Stimulated activated CD8-positive, alpha-beta memory T cell treated with anti-CD3 and anti-CD28 coated beads, Interleukin-2, amount 100 ng/mL, for 48 hours (primary cell): ENCODE measurements at places on chromosomes 3 and 15.

GRCh38 chr3:181868576-181869082, 156.9 kb downstream of the SOX2 start:
- no peak for DNase-seq

DNA sequence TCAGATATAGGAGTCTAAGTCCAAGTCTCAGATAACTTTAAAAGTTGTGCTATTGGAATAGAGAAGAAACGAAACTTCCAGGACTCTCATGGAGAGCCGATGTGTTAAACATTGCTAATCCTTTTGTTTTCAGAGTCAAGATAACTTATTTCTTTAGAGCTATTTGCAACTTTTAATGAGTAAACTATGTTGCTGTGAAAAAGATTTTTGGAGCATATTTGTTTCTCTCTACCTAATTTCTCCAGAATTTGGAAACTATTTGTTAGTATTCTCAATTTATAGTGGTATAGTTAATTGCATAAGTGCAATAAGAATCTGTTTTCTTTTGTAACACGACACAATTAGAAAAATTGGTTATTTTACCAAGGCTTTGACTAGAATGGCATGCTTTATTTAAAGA, 588.9 kb downstream of the NTRK3 start:
- DNase-seq: no peak

- no peak for DNase-seq
Observed at GRCh38 chr3:72380193-72380592, 468.1 kb downstream of the SHQ1 start.

- no peak for DNase-seq
Observed at GRCh38 chr3:105877336-105877910, 8.6 kb upstream of the CBLB start.

DNA sequence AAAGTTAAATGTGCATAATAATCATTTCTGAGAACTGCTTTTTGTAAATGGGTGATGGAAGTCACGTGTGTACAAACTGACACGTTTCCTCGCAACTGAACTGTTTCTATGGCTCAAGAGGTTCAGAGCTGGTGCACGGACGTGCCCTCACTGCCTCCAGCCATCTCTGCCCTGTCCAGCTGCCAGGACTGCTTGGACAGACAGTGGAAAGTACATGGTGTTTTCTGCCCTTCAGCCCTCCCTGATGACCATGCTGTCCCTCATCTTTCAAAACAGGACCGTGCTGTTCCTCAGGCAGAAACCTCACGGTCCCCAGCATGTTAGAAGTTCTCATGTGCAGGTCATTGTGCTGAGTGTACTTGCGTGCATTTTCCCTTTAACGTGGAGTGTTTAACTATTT, 38.7 kb downstream of the GJD2 start:
- no peak for DNase-seq

- no peak for DNase-seq
Observed at GRCh38 chr15:49248291-49248690, 78.2 kb downstream of the GALK2 start.

DNA sequence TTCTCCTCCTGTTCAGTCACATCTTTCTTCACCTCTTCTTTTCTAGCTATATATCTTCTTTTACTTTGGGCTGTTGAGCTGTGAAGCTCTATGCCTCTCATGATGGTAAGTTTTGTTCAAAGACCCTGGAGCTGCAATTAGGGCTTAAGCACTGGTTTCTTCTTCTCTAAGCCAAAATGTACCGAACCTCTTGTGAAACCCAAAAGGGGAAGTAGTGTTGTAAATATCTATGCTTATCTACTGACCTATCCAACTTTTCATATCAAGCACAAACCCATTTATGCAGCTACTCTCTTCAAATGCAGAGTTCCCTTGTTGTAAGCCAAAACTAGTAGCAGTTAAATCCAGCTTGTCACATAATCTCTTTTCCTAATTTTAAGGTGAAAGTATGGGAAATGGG, 123.6 kb upstream of the CD96 start:
- DNase-seq: no peak

DNA sequence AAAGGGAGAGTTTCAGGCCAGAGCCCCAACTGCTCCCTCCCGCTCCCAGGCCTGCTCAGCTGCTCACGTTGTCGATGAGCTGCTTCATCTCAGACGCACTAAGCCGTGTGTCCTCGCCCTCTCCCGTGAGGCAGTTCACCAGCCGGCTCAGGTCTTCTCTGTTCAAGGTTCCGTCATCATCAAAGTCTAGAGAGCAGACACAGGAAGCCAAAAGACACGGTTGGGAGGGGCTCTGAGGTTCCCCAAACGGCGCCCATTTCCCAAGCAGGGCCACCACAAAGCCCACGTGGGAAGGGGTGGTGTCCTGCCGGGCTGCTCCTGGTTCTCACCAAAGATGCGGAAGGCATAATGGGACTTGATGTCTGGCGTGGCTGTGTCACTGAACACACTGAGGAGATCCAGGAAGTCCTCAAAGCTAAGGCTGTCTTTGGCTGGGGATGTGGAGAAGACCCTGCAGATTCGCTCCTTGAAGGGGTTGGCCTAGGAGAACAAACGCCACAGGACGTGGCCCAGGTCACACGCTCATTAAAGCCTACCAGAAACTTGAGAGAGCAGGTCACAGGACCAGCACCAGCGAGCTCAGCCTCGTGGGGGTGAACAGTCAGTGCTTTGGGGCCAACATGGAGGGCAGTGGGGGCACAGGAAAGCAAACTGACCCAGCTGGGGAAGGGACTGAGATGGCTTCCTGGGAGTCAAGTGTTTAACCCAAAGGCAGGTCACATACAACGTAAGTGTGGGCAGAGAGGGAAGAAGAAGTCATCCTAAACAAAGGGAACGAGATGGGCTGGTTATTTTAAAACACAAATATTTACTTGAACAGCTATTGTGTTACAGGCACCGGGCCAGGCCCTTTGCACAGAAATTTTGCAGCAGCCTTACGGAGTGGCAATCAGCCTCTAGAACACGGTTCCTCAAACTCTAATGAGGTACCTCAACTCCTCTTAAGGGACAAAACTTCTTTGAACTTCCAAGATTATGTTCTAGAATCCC, 2.4 kb downstream of the CIB1 start:
- peak; percentile 50 for DNase-seq

- DNase-seq: no peak
Observed at GRCh38 chr15:62824111-62825015, 218.2 kb upstream of the TPM1 start.

DNA sequence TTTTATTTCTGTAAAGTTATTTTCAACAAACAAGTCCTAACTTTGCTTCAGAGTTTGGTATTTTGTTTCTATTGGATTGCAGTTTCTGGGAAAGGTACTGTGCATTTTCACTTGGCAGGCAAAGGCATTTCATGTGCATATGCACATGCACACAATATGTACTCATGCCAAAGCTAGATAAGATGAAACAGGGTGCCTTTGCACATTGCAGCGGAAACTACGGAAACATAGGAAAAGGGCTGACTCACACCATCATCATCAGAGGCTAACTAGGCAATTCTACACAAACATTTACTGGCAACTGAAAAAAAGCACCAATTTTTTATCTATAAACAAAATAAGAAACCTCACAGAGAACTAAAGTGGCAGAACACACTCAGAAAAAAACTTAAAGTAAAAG, 550.6 kb upstream of the NECTIN3 start:
- DNase-seq: no peak

DNA sequence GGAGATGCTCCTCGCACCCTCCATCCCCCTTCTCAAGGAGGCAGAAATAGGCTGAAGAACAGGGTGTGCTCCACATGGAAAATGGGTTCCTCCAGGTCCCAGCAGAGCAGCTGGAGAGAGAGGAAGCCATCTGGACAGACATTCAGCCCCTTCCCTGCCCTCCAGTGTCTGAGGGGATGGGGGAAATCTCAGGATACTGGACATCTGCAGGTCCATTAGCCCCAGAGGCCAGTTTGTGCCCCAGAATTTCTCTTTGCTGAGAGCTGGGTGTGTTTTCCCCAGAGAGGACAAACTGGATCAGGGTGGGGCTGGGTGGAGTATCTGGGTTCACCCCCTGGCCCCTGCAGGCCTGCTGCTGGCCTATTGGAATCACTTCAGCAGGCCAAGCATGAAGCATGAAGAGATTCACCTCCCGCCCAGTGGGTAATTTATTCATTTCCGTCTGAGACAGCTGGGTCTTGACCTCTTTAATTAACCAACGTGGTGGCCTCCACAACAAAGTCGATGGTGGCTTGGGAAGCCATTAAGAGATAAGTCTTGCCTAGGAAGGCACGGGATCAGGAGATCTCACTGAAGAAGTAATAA, 4.6 kb downstream of the FAM3D start:
- DNase-seq: no peak

DNA sequence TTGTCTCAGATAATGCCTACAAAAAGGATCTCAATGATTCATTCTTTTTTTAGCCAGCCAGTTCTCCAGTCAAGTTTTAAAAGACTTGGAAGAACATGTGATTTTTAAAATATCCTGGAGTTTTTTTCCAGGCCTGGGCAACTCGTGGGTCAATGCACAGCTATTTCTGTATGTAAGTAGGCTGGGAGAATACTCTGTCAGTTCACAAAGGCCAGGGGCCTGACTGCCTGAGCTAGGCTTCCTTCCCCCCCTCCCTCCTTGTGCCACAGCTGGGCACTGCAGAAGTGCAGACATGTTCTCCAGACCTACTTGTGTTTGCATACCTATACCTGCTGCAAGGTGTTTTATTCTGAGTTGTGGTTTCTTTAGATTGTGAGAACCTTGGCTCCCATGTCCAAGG, 43.7 kb downstream of the CTDSPL start:
- DNase-seq: no peak

DNA sequence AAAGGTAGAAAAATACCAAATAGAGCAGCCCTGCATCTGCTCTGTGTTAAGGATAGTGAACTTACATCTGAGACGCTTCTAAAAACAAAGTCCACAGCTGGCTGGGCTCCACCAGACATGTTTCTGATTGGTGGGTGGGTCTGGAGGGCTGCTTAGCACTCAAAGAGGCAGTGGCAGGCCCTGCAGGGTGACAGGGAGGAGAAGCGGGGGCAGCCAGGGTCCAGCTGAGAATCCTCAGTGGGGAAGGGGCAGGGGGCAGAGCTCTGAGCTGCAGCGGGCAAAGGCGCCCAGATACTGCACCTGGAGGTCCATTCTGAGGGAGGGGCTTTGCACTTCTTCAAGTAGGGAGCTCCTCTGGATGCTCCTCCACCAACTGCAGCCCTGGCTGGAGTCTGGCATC, 28.1 kb downstream of the PRR23E start:
- DNase-seq: no peak

DNA sequence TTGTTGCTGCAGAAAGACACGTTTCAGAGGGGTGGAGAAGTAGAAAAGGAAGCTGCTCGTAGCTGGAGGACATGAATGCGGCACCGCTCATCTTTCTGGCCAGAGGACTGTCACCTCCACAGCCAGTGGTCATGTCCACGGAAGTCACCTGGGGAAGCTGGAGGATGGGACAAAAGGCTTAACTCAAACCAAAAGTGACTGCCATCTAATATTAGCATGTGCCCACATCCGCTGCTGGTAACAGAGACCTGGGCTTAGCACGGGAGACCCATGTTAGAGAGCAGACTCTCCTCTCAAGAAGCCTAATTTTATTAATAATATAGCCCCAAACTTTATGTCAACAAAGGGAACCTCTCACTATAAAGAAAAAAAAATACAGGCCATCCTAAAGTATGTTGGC, 5.9 kb downstream of the MEX3B start:
- no peak for DNase-seq

GRCh38 chr15:35717721-35718120, 171.8 kb upstream of the DPH6 start:
- DNase-seq: no peak

DNA sequence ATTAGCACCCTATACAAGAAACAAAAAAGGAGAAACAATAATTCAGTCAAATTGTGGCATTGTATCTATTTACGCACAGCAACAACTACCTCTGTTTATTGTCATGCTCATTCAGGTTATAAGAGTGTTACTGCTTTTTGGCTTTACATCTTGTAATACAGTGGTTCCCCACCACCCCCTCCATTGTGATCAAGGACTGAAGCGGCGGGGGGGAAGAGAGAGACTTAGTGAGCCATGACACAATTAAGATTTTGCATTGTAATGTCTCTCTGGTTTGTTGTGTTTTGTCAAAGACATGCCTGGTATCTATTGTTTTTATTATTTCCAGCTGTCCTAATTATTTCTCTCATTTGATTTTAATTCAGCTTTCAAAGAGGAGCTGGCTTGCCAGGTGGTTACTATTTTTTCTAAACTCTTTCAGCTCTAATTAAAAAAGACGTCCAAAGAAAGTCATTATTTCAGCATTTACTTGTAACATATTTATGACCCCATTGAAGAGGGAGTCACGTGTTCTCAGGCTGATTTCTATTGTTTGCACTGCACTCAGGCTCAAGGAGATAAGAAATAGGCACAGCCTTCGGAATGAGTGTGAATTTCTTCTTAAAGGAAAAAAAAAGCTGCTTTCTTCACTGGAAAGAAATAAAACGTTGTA, 234.4 kb upstream of the TBL1XR1 start:
- DNase-seq: no peak

DNA sequence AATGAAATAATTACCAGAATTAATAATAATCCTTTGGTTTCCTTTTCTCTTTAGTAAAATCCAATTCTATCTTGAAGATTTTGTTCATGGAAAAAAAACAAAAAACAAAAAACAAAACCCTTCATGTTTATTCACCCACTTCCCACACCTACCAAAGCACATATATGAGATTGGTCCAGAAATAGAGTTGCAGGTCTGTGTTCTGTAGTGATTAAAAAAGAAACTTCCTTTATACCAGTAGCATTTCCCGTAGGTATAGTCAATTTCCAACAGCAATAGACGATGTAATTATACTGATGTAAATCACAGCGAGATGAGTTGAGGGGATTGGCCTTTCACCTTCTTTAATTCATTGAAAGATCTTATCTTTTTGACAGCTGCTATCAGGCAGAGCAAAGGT, 194.6 kb downstream of the SOX2 start:
- no peak for DNase-seq

DNA sequence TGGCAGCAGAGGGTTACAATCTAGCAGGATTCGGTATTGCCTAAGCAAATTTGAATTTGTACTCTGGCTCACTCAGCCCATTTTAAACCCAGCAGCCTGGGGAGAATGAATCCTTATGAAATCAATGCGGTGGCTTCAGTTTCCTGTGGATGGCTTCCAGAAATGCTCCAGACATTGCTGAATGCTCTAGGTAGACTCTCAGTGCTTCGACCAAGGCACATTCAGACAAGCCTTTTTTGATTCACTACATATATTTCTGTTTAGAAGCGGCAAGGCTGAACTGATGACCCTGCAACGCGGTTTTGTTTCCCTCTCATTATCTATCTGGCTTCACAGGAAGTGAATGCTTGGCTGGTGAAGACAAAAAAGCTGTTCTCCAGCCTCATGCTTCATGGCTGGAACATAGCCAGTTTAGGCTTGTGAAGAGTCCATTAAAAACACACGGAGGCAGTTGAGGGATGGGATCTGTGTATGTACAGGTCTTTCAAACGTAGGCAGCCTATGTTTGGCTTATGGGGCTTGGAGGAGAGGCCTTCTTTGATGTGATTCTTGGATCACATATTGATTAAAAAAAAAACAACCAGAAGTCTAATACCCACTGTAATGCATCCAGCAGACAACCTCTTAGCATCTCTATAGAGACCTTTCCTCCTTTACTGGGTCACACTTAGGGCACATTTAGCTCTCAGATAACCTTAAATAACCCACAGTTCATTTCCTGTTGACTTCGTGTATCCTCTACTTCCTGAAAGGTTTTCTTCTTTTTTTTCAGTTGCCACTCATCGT, 400.2 kb upstream of the TBL1XR1 start:
- DNase-seq: no peak

GRCh38 chr15:92914103-92914499, 14.0 kb downstream of the CHD2 start:
- no peak for DNase-seq
